Activated T-cell treated with anti-CD3 and anti-CD28 coated beads, Interleukin-2, amount 50 U/mL, for 72 hours (primary cell): ENCODE measurements at places on chromosomes 2 and 18.
A peak's percentile ranks its signal among the peaks of the same experiment; 100 is the strongest.

- DNase-seq: peak; percentile 45
These were observed 19.6 kb downstream of the EHBP1 start for GRCh38 chr2:62724886-62725711.

DNA sequence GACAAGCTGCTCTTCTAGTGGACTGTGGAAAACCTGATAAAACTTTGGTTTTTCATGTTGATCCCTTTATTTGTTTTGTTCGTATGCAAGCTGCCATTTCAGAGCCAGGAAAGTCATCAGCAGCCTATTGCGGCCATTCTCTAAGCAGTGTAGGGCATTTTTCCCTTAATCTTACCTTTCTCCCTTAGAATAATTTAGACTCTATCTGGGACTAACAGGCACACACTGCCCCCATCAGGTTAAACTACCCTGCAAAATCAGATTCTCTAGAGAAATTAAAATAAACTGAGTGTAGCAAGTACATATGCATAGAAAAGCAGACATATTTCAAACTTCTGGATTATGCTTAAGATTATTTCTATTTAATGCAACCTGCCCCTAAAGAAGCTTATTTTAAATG, 347.5 kb downstream of the METTL4 start:
- no peak for DNase-seq

- DNase-seq: no peak
These were observed 184.3 kb upstream of the REV1 start for GRCh38 chr2:99674090-99674489.

- no peak for DNase-seq
These were observed 29.2 kb downstream of the MTHFD2 start for GRCh38 chr2:74227646-74228045.

- DNase-seq: no peak
These were observed 86.9 kb upstream of the COPS8 start for GRCh38 chr2:236998758-236999157.

DNA sequence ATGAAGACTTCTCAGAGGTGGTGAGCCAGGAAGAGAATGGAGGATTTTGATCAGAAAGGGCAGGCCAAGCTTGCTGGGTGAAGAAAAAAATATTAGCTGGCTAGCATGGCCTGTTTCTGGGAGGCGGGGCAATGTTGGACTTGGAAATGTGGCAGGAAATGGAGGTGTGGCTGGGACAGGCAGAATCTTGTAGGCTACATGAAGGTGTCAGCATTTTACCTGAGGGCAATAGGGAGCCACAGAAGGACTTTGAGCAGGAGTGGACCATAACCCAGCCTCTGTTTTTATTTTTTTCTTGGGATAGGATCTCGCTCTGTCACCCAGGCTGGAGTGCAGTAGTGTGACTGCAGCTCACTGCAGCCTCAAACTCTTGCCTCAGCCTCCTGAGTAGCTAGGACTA, 31.7 kb downstream of the EMX1 start:
- no peak for DNase-seq

DNA sequence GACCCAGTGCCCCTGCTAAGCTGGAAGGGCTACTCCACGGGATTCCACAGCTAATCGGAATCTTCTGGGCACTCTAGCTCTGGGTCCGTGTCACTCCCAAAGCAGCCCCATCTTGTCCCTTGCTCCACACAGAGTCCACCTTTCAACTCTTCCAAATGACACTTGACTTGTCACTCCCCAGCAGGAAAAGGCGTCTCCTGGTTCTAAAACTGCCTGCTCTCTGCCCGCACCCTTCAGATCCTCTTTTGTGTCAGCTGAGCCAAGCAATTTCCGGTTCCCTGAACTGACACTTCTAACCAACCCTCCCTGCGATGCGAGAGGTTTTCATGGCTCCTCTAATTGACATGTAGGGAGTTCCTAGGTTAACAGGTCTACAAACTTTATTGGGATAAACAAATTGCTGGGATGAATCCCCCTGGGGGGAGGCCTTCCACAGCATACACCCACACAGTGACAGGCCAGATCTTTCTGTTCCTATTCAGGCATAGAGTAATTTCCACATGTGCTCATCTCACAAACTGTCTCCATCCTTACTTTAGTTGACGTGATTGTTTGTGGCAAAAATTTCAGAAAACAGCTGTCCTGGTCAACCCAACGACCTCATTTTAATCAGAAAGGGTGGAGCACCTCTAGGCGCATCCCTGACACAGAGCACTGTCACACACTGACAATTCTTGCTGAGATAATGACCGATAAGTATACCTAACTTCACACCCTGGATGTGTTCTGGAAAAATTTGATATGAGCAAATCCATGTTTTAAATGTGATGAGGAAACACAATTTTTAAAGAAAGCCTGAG, 104.9 kb downstream of the RBMS1 start:
- DNase-seq: peak; percentile 56

DNA sequence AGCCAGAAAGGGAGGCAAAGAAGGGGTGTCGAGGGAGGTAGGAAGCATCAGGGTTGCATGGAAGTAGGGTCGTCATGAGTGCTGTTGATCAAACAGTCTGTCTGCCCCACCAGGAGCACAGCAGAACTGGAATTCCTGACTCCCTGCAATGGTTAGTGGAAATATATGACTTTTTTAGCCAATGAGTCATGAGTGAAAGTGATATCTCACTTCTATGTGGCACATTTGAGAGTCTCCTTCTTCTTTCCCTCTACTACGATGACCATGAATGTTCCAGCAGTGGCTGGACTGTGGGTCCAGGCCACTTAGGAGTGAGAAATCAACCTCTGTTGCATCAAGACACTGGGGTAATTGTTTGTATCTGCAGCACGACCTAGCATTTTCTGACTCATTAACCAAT, 199.5 kb downstream of the TTC32 start:
- DNase-seq: no peak

- no peak for DNase-seq
These were observed 57.1 kb downstream of the ZAP70 start for GRCh38 chr2:97770445-97770844.

DNA sequence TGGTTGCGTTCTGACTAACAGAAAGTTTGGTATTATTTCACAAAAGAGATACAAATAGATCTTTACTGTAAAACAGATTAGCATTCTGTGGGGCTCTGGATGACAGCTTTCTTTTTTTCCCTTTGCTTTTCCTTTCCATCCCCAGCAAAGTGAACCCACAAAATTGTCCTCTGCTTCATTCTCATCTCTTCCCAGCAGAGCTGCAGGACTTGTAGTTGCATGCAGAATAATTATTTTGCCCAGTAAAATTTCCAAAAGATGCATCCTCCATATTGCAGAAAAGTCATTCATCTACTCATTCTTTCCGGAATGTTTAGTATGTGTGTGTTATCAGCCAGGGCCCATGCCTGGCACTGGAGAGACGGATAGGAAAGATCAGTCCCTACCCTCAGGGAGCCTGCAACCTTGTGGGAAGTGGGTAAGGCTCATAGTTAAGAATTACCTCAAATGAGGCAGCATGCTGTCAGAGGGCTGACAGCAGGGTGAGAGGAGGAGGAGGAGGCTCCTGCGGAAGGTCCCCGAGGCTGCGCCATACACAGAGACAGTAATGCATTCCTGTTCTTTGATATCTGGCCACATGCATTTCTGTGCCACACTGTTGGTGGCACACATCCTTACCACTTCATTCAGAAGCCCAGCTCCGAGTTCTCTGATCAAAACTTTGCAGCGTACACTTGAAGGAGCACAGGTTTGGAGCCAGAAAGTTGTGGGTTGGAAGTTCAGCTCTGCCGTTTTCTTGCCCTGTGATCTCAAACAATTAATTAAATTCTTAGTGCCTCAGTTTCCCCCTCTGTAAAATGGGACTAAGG, 225.4 kb downstream of the MYCN start:
- no peak for DNase-seq

DNA sequence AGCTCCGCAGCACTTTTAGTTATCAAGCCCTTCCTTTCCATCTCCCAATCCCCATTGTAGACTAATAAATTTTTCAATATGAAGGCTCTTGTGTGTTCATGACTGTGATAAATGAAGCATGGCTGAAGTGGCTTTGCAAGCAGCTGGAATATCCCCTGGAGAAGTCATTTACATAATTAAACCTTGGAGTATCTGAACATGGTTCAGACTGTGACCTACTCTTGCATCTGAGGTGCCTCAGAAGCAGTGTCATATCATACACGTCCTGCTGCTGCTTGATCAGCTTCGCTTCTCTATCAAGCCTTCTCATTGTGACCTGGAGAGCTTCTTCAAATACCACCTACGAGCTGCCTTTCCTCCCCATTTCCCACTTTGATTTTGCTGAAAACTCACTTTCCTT, 48.4 kb upstream of the ZNF397 start:
- DNase-seq: no peak

DNA sequence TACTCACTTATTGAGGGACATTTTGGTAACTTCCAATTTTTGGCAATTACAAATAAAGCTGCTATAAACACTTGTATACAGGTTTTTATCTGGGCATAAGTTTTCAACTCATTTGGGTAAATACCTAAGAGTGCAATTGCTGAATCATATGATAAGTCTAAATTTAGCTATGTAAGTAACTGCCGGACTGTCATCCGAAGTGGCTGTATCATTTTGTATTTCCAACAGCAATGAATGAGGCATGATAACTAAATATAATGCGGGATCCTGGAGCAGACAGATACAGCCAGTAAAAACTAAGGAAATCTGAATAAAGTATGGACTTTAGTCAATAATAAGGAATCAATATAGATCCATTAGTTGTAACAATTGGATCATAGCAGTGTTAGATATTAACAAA, 156.5 kb upstream of the RMP24 start:
- DNase-seq: no peak

- DNase-seq: no peak
These were observed 34.4 kb upstream of the RTN4 start for GRCh38 chr2:55084641-55085040.

GRCh38 chr2:195820373-195820772, 163.3 kb downstream of the SLC39A10 start:
- no peak for DNase-seq

DNA sequence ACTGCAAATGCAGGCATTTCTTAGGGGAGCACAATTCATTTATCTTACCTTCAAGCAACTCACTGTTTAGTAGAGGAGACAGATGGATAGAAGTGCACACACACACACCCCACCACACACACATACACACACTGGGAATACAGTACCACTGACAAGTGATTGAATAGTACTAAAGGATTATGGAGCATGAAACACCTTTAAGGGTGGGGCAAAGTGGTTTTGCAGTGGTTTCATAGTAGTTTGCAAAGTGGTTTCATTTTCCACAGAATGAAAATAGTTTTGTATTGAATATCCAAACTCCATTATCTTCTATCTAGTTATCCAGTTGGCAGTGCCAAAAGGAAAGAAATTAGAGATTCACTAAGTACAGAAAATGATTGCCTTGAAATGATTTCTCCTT, 18.9 kb downstream of the KIF5C start:
- no peak for DNase-seq

- no peak for DNase-seq
These were observed 177.9 kb upstream of the ARL4C start for GRCh38 chr2:234674781-234675201.

DNA sequence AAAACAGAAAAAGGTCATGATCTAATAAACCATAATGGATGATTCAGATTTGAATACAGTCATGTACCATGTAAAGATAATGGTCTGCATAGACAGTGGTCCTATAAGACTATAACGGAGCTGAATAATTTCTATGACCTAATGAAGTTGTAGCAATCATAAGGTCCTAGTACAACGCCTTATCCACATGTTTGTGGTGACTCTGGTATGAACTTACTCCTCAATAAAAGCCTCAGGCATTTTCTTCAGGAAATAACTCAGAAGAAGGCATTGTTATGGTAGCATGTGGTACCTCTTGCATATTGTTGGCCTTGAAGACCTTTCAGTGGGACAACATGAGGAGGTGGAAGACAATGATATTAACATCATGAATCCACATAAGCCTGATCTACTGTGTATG, 883.3 kb downstream of the CNTNAP5 start:
- no peak for DNase-seq

GRCh38 chr2:180040146-180040925, 33.2 kb upstream of the CWC22 start:
- no peak for DNase-seq

DNA sequence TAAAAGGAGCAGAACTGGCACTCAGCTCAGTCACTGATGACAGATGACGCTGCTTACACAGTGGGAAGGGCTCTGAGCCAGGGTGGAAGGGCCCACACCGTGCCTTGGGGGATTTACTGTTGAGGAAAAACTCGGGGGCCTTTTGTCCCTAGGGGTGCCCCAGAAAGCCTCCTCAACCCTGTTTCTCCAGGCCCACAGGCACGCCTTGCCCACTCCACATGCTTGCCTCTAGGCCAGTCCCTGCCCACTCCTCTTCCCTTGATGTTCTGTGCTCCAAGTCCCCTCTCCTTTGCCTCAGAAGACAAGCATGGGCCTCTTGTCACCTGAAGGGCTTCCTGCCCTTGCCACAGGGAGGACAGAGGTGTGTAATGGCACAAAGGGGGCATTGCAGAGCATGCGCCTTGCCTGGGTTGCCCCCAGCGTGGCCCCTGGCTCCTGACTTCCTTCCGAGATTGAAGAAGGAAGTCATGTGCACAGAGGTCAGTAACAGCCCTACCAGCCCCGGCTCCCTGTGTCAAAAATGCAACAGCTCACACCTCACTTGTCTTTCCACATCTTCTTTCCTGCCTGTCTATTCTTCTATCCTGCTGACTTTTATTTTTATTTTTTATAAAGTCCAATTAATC, 65.1 kb downstream of the LIPG start:
- no peak for DNase-seq

GRCh38 chr2:11777066-11777782, 30.8 kb downstream of the LPIN1 start:
- DNase-seq: no peak

- no peak for DNase-seq
These were observed 2.1 kb upstream of the TANC1 start for GRCh38 chr2:158966312-158966711.

DNA sequence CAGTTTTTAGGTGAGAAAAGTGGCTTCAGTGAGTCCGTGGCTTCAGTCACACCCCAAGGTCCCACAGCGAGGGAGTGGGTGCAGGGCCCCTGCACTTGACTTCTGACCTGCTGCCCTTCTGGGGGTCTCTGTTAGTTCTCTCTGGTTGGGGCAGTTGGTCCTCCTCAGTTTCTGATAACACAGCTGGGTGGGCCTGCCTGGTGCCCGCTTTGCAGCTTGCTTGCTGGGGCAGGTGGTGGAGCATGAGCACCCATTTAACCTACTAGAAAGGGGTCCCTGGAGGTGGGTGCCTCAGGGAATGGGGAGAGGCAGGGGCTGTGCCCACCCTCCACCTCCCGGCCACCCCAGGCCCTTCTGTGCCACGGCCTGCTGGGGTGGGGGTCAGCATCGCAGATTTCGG, 83.2 kb downstream of the ASB1 start:
- no peak for DNase-seq

DNA sequence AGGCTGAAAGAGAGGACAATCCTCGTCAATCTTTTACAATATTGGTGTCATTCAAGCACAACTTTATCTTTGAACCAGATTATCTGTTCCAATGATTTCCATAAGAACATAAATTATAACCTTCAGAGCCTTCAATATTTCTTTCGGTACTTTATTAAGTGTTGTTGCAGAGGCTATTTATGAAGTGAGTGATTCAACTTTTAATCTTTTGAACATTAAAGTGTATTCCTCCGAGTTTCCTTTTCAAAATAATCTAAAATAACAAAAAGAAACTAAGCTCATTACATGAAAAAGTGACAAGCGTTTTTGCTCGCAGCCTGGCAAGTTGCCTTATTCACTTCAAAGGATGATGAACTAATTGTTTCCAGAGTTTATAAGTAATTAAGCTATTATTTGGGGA, 149.0 kb downstream of the MEIS1 start:
- no peak for DNase-seq

GRCh38 chr2:28293416-28293815, 99.2 kb upstream of the FOSL2 start:
- no peak for DNase-seq

GRCh38 chr18:12946549-12947284, 1.1 kb upstream of the SEH1L start:
- no peak for DNase-seq

GRCh38 chr2:158969162-158969714, 798 bp downstream of the TANC1 start:
- no peak for DNase-seq
